ENCODE measurements at places on chromosomes 1 and 21.

- no peak for DNase-seq
Observed at GRCh38 chr1:7989762-7990428, 28.4 kb downstream of the PARK7 start.

DNA sequence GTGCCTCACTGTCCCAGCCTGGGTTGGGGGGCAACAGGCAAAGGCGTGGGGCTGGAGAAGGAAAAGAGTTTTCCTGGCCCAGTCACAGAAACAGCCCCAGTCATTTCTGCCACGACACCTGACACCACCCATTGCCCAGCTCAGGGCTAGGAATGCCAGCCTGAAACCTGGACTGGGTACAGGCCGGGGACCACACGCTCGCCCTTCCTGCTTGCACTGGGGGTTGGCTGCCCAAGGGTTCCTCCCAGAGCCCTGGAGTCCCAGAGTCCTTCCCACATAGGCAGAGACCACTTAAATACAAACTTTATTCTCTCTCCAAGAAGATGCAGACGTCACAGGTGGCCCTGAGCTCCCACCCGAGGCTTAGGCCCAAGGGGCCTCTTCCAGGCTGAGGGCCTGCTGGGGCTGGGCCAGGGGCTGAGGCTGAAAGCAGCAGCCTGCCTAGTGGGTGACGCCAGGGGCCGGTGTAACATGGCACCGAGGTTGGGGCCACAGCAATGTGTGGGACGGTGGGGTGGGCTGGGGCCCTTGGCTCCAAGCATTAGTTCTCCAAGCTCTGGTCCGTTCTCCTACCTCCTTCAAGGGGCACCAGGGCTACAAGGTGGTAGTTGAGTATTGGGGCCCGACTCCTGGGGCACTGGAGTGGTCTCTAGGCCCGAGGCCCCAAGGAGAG lies 1.6 kb downstream of the TMEM52 start:
- DNase-seq = no peak

- DNase-seq = no peak
Observed at GRCh38 chr1:113990530-113990929, 11.3 kb downstream of the OLFML3 start.

GRCh38 chr1:57506941-57507340 lies 83.1 kb upstream of the DAB1 start:
- no peak for DNase-seq

DNA sequence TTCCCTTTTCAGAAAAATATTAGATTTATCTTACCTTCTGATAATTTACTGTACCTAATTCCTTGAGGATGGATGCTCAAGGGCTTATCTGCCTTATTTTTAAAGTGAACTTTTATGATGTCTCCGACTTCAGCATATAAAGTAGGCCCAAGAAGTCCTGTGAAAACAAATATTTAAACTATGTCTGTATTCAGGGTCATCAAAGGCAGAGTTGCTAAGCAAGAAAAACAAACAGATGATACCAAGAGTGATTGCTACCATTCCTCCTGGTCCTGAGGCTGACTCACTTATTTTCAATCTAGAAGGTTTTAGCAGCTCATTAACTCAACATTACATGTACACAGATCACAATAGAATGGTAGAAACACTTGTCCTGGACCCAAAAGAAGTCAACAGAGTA lies 14.1 kb downstream of the F5 start:
- DNase-seq = no peak

DNA sequence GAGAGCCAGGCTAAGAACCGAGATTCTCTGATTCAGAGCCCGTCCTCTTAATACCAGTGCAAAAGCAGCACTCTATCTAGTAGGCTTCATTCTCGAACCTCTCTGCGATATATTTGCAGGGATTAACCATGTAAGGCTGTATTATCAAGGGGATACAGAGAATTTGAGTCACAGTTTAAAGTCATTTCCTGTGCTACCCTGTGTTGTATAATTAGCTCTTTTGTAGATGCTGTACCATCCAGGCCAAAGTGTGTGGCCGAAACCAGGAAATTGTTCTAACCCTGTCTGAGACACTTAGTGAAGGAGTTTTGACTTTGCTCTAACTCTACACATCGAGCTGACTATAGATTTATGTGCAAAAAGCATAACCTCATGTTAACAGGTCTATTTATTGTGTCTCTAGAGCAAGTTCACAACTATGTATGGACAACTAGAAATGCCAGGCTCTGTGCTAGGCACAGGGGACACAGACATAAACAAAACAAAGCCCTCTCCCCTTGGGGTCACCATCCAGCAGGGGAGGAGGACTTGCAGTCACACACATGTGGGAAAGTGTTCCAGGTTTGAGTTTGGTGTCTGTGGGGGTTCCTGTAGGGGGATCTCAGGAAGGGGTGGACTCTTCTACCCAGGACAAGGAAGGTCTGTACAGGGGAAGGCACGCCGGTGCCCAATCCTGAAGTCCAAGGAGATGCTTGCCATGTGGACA lies 182.2 kb downstream of the DHRS3 start:
- no peak for DNase-seq

DNA sequence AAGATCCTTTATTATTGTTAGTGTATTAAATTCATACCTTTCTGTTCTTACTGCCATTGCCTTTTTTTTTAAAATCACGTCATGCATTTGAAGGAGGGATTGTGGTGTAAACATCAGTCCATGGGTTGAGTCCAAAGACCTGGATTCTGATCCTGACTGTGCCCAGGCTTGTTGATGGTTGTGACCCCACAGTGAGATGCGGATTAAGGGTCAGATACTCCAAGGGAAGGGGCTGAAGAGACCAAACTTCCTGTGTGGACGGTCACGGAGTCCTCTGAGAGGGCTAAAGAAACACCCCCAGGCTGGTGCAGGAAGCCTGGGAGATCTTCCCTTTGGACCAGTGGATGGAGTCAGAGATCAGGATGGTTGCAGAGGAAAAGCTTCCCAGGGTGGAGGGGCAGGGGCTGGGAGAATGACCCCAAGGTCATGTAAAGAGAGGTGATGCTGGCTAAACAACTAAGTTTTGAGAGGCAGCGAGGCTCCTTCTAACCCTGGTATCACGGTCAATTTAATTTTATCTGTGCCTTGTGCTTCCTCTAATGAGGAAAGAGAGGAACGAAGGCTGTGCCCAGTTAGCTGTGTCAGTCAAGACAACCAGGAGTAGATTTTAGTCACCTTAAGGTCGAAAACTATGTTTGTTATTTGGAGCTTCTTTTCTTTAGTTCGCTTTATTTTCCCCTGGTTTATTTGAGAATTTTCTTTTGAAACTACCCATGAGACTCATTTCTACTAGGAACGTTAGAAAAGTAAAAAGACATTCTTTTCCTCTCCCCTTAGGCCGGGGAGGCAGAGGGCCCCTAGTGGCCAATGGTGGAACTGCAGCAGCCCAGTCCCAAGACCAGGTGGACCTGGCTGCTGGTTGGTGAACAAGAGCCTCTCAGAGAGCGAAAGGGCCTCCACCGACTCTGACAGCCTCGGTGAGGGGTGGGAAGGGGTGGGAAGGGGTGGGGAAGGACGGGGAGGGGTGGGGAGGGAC lies 8.7 kb upstream of the GPR161 start:
- DNase-seq = peak; percentile 64

GRCh38 chr1:53278298-53278725 lies 40.0 kb upstream of the MAGOH start:
- peak; percentile 44 for DNase-seq

DNA sequence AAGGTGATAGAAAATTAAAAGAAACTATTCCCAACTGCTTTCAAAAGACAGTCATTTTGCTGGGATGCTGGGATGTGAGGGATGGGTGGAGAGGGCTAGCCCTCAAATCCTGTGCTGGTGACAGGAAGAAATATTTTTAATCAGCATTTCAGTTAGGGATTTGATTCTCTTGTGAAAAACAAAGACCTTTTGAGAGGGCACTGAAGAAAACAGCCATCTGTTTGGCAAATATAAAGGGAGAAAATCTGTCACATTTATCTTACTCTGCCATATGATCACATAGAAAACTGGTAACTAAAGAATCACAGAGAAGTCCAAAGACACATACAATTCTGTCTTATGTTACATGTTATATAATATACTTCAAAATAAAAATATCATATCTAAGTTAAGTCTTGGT lies 12.3 kb downstream of the STXBP3 start:
- DNase-seq = no peak

GRCh38 chr1:68314151-68314780 lies 81.9 kb upstream of the WLS start:
- DNase-seq = no peak

DNA sequence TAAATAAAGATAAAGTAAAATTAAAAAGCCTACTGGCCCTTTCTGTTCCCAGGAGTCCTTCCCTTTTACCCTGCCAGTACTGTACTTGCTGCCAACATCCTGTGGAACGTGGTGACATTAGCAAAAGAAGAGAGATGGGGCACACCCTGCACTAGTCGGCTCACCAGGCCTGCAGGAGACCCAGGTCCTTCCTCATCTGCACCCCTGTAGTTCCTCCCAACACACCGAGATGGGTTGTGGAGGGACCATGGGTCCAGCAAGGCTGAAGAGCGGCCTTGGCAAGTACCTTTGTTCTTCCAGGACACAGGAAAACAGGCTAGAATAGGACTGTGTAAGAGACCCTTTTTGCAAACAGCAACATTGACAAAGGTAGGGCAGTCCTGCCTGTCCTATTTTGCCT lies 98.7 kb upstream of the TMPRSS2 start:
- no peak for DNase-seq

GRCh38 chr21:44929242-44929798 lies 8.6 kb upstream of the ITGB2 start:
- DNase-seq = no peak

DNA sequence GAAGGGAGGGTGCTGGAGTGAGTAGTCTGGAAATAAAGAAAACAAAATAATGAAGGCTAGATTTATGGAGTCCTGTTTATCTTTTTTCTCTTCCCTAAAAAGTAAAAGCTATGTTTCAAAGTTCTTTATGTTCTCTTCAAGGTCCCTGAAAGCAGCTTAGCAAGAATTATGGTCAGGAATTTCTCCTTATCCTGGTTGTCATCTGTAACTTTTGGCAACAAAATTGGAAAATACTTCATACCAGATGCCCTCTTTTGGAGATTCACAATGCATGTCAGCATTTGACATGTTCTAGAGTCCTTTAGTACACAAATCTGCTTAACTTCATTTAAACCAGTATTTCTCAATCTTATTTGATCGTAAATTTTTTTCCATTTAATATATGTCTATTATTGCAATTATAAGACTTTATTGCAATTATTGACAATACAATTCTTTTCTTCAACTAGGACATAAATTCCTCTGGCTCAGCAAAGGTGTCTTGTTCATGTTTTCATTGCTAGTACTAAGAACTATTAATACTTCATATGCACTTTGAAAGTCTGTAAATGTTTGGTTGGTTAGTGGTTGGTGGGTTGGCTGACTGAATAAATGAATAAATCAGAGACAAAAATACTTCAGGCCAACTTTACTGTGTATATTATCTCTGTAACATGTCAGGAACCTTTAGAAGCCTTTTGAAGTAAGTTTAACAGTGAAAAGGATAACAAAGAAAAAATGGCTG lies 101.5 kb downstream of the ATP1B1 start:
- DNase-seq = no peak

- no peak for DNase-seq
Observed at GRCh38 chr1:8903410-8903809, 24.9 kb upstream of the ENO1 start.

DNA sequence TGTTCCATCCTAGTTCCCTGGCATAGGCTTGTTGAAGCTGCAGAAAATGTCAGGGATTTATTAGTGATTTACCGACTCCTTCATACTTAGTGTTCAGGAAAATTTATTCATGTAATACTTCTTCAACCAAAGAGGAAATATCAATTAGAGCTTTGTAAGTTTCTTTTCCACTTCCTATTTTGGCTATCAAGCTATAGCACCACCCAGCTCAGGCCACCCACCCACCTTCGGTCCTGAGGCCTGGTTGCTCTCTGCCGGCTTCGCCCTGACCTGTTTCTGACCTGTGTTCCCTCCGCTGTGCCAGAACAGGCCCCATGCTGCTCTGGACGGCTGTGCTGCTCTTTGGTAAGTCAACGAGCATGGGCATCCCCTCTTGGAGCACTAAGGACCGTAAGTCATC lies at the start of gene FCRL6:
Gene FCRL6 (plus strand): TSS at position 250 of the 400 bp plus-strand sequence. CDS start 65 bp downstream, at position 315.
- DNase-seq = no peak

GRCh38 chr1:2255420-2256369 lies 27.6 kb downstream of the SKI start:
- DNase-seq = peak; percentile 54

- no peak for DNase-seq
Observed at GRCh38 chr1:54364995-54365394, 41.2 kb downstream of the SSBP3 start.

DNA sequence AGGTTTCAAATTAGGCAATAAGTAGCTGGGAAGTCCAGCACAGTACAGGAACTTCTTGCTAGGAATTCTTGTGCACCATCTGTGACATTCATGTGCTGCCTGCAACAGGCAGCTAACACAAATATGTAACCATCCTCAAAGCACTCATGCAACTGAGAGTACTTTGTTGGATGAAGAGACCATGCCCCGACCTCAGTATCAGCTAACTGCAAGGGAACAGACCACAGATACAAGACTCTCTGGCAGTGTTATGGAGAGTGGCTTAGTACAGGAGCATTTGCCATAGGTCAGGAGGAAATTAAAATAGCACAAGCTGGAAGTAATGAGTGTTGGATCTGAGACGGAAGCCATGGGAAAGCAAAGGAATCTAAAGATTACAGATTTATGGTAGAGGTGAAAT lies 123.6 kb downstream of the LRRC53 start:
- no peak for DNase-seq

DNA sequence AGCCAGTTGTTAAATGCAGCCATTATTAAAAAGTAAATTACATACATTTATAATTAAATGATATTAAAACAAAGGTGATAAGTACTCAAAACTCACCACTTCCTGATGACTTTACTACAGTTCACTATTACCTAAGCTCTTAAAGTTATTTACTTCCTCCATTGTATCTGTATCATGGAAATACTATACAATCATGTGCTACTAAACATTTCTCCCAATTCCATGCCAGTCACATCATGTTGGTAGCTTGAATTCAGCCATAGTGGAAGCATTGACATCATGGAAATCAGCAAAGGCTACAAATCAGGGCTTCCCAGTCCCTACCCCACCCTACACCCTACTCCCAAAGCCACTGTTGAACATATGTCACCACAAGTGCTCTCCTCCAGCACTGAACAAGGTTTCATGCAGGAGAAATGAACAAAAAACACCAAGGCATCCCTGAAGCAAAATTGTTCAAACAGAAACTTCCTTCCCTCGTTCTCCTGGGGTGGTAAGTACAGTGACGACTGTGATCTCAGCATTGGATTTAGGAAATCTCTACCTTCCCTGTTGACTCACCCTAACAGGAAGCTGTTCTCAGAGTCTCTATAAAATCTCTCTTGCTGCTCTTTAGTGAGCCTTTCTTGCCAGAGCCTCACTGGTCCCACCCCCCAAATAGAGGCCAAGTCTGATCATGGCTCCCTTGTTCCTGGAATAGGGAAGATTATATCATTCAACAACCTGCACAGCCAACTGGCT lies 12.7 kb downstream of the VSIG8 start:
- DNase-seq = no peak

GRCh38 chr1:228083871-228084278 lies 1.4 kb downstream of the ARF1 start:
- no peak for DNase-seq

DNA sequence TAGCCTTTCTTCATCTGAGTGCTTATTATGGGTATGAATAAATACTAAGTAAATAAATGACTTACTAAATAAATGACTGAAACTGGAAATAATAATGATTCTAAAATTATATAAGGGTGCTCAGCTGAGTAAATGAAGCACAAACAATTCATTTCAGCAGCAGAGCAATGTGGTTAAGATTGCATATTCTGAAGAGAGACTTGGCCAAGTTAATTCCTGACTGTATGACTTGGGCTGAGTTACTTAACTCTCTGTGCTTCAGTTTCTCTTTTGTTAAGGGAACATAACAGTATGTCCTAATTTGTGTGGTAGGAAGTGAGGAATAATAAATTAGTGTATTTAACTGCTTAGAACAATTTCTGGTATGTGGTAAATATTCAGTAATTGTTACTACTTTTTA lies 19.1 kb downstream of the AGL start:
- DNase-seq = no peak

Data from activated CD4-positive, CD25-positive, alpha-beta regulatory T cell (primary cell).